HepG2 (cell line): ENCODE measurements at places on chromosomes 1 and 21.

- peak; percentile 82 for DNase-seq
Observed at GRCh38 chr1:150979092-150980056, 2.7 kb upstream of the ANXA9 start.

DNA sequence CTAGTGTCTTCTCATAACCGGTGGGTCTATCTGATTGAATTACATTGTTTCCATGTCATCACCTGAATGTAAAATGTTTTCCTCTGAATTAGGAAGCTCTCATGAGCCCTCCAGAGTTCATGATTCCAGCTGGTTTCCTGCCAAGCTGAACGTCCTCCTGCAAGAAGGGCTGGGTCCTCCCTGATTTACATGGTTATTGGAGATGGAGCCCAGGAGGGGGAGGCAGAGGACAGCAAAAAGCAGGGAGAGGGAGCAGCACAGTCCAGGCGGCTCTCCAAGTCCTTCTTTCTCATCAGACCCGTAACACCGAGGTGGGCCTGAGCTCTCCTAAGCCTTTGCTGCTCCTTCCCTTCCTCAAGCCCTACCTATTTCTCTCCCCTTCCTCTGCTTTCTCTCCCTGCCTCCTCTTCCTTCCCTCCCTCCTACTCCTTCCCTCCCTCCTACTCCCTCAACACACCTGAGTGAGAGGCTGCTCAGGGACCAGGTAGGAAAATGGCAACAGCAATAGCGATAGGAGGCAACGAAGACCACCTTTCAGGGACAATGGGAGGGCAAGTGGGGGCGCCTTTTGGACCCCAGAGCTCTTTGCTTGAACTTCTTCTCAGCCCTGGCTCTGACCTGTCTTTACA, 265.9 kb downstream of the PRDM2 start:
- DNase-seq = peak; percentile 23

DNA sequence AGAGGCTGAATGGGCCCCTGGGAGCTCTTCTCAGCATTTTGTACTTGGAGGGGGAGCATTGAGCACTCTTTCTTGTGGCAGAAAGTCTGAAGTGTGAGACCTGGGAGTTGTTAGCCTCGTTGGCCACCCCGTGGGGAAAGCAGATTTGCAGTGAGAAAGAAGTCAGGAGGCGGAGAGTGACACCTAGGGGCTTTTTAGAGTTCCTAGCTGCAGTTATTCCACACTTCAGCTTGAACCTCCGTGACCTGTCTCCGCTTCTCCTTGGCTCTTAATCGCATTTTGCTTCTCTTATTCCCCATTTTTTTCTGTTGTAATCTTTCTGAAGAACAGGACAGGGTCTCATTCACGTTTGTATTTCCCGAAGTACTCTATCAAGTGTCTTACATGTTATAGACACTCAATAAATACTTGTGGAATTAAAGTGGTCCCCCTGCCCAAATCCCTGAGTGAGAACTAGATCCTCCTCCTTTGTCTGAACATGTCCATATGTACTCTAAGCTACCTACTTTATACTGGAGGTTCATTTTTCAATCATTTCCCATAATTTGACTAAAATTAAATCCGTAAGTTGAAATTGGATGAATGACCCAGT, 14.5 kb upstream of the C1orf141 start:
- DNase-seq = peak; percentile 70

GRCh38 chr1:63773496-63773814, 362 bp upstream of the ROR1 start:
- no peak for DNase-seq
